Right forelimb (tissue), 1 donor: ENCODE measurements at places on chromosomes 12 and 14.

DNA sequence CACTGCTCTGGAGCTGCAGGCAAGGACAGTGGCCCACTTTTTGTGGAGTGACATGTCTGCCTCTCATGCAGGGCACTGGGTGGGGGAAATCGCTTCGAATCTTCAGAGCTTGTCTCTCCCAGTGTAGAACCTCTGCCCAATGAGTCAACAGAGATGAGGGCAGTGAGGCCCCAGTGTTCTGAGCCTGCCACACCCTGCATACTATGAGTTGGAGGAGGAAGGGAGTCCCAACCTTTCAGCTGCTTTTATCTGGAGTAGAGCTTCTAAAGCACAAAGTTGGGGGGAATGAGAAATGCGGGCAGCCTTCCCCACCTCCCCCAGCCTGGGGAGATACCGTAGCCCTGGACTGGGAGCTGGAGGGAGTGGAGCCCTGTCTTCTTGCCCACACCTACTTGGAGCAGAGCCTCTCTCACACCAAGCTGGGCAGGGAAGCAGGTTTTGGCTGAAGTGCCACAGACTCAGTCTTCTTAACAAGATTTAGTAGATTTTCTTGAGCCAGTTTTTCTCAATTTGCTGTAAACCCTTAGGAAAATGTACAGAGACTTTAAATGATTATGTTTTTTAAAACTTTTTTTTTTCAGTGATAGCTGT, 159.1 kb downstream of the ADGRD1 start:
- no peak for DNase-seq

DNA sequence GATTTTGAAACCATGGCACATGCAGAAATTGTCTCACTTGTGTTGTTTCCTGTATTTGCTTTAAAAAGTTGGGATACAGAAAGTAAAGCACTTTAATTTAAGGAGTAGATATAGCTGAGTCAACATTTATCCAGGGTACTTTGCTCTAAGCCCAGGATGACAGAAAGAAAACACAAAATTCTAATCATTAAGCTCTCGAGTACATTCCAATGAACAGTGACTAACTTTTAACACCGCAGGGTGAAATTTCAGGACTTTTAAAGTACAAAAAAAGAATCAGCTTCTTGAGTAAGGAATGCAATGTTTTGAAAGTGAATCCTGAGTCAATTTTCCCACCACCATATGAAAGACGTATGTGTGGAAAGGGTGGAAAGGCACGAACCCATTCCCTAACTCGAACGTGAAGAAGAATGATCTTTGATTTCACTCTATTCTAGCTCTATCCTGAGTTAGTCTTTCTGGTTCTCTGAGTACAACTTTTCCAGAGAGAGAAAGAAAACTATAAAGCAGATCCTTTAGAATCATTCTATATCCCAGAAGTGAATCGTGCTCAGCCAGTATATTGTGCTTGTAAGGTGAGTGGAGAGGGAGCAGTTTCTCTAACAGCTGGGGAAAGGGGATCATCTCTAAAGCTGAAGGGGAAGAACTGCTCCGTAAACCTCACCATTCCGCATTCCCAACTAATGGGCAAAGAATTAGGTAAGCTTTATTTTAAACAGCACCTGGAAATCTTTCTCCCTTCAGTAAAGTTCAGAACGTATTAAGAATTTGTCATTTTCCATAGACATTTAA, 779.0 kb upstream of the FLRT2 start:
- DNase-seq = no peak

GRCh38 chr14:56694609-56695008, 115.0 kb downstream of the TMEM260 start:
- DNase-seq = no peak

- DNase-seq = no peak
Measured at GRCh38 chr14:55438066-55438683, 2.2 kb downstream of the TBPL2 start.

GRCh38 chr12:13127444-13127843, 24.0 kb upstream of the GSG1 start:
- DNase-seq = no peak

GRCh38 chr12:83864054-83864453, 1048.5 kb downstream of the SLC6A15 start:
- no peak for DNase-seq

DNA sequence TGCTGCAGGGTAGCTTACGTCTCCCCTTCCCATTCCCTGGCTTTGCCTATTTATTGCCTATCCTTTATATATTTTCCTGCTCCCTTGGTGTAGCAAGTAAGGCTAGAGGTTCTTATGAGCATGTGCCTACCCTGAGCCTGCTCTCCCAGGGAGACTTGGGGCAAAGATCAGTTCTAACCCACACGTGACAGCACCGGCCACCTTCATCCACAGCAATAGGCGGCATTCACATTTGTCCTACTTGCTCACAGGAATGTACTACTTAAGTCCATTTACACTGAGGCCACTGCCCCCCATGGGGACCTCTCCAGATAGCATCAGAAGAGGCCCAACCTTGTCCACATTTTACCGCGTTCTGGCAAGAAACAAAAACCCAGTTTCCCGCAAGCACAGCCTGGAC, 8.7 kb downstream of the GPR68 start:
- no peak for DNase-seq

DNA sequence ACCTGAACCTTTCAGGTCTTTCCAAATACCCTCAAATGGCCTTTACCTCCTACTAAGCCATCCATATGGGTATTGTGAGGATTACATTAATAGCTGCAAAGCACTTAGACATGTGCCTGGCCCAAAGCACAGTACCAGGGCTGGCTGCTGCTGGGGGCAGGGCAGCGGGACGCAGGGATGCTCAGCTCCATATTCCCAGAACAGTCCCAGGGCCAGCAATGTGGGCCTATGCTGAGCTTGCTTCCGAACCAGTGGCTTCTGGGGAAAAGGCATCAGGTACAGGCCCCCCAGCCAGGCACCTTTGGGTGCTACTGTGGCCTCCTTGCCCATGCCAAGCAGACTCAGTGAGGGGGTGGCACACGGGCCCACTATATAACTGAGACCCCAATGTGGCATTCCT, 10.4 kb downstream of the ACTN1 start:
- no peak for DNase-seq

GRCh38 chr14:64728856-64729255, 24.6 kb downstream of the PLEKHG3 start:
- no peak for DNase-seq

DNA sequence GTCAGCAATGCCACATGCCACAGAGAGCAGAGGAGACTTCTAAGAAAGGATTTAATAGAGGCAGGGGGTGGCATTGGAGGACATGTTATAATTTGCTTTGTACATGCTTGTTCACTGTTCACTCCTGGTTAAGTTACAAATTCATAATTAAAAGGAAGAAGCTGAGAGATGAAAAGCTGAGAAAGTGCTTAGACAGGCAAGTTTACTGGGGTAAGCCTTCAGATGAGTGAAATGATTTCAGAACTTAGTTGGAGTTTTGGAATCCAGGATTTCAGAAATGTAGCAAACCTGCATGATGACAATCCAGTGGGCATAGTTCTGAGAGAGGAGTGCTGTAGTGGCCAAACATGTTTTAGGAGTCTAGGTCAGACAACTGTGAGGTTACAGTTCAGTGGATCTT, 67.3 kb upstream of the FBXO33 start:
- no peak for DNase-seq

DNA sequence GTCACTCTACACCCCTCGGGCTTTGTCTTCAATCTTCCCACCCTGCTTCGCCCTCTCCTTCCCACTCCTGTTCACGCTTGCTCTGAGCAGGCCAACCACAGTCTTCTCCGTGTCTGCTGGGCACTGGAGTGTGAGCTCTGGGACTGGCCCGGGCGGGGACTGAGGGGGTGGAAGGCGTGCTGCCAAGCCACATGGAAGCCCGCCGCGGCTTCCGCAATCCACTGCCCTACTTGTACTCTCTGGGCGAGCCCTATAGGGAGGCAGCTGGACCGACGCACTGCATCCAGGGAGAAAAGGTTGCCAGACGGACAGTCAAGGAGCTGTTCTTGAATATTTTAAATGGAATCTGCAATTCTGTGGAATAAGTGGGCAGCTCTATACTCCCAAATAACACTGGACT, 24.8 kb downstream of the GOLGA3 start:
- no peak for DNase-seq

GRCh38 chr12:120102189-120103043, 14.1 kb downstream of the RAB35 start:
- DNase-seq = no peak

- DNase-seq = no peak
Measured at GRCh38 chr12:85572956-85573355, 263.3 kb downstream of the RASSF9 start.

DNA sequence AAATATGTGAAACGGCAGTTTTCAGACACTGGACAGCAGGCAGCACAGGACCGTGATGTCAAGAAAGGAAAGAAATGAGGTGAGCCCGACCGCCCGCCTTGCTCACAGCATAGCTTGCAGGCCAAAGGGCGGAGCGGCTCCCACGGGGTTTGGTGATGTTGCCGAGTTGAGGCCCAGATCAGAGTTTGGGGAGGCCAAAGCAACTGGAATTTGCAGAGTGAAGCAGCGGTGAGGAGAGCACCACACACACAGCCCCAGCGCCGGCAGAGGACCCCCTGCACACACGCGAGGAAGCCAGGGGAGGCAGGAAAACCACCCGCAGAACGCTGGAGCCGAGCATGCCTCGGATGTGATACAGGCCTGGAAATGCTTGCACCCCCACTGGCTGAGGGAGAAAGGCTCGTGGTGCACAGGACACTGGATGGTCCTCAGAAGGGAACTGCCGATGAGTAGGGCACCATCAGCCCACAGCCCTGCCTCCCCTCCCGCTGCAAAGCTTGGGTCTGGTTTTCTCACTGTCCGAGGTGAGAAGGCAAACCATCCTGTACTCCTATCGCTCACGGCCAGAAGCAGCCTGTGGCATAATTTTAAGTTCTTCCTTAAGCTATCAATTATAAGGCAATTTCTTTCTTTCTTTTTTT, 25.7 kb upstream of the PLD4 start:
- peak; percentile 75 for DNase-seq

- no peak for DNase-seq
Measured at GRCh38 chr12:121702944-121703343, 9.6 kb upstream of the TMEM120B start.

GRCh38 chr12:868722-869121, 80.8 kb downstream of the RAD52 start:
- DNase-seq = no peak

DNA sequence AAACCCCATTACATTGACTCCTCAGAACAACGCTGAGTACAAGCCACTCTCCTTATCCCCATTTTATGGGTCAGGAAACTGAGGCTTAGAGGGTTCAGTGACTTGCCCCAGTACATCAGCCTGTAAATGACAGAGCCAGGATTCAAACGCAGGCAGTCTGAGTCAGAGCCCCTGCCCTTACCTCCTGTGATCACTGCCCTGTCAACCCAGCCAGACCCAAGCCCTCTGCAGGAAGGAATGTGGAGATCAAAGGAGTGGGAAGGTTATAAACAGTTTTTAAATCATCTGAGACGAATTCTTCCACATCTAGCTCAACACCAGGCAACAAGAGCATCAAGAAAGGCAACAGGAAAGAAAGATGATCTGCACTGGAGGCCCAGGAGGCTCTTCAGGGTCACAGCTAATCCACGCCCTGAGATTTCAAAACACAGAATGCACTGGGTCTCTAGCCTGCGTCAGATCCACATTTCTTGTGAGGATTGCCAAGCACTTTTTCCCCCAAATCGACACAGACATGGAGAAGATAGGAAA, 38.5 kb downstream of the SPTB start:
- no peak for DNase-seq

DNA sequence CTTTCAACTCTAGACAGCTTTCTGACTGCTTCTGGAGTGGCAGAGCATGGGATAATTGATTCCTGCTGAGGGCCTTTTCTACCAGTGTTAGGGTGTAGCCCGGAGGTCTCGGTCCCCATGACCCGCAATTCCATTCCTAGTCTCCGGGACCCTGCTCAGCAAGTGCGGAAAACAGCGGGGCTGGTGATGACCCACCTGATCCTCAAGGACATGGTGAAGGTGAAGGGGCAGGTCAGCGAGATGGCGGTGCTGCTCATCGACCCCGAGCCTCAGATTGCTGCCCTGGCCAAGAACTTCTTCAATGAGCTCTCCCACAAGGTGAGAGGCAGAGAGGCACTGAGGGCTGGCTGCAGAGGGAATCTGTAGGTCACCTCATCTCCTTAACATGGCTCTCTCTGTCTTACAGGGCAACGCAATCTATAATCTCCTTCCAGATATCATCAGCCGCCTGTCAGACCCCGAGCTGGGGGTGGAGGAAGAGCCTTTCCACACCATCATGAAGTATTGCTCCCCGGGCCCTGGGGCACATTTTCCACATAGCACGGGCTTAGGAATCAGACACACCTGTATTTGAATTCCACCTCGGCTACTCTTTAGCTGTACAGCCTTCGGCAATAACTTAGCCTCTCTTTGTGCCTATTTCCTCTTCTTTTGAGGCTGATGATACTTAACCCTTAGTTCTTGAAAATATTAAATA, 5.6 kb upstream of the GAPDH start:
- no peak for DNase-seq
